ENCODE measurements at places on chromosomes 16 and 17.

- no peak for DNase-seq
These were observed 273.8 kb downstream of the NPIPA8 start for GRCh38 chr16:18062713-18063112.

- no peak for DNase-seq
These were observed 14.1 kb downstream of the NXN start for GRCh38 chr17:965311-965989.

GRCh38 chr16:16148755-16149154 lies 74.5 kb downstream of the ABCC6 start:
- no peak for DNase-seq

- no peak for DNase-seq
These were observed 16.8 kb upstream of the MT4 start for GRCh38 chr16:56547949-56548567.

- DNase-seq, result no peak
These were observed 195.3 kb downstream of the ZNF423 start for GRCh38 chr16:49660626-49661025.

GRCh38 chr17:56834380-56835263 lies 671 bp downstream of the DGKE start:
- peak; percentile 72 for DNase-seq

GRCh38 chr16:65675161-65675560 lies 553.3 kb upstream of the CDH11 start:
- no peak for DNase-seq

GRCh38 chr16:67086822-67087221 lies 22.9 kb upstream of the PHAF1 start:
- DNase-seq, result no peak

DNA sequence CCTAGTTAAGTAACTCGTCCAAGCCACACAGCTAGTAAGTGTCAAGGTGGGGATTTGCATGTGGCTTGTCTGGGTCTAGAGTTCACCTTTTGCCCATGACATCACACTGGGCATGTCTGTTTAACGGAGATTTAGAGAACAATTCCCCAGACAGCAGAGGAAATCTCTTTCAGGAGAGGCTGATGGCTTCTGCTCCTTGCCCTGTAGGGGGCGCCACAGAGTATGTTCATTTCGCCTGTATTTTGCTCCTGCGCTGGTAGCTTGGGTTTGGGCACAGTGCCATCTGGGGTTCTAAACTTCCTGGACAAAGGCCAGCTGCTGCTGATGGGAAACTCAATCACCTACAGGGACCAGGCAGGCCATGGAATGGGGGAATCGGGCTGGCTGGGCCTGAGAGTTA lies 20.4 kb downstream of the OTOA start:
- peak; percentile 30 for DNase-seq
